Jurkat, Clone E6-1 (cell line): ENCODE measurements at places on chromosomes 6 and 20.
A peak's percentile ranks its signal among the peaks of the same experiment; 100 is the strongest.

DNA sequence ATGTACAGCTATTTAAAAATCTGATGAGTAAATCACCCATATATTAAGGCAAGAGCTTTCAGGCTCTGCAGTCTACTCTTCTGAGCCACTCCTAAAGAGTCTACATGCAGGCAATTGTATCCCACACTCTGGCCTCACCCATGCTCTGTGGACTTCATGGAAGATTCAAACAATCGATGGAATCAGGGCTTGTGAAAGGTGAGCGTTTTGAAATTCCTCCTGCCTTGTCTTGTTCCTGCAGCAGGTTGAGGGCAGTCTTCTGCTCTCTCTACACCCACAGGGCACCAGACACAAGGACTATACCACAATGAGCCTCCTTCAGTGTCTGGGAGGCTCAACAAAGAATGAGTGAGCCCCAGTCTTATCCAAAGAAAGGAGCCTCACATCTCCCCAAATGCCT lies 51.1 kb downstream of the TBC1D7 start:
- DNase-seq: no peak

- peak; percentile 57 for DNase-seq
Observed at GRCh38 chr6:90028995-90029635, 134.8 kb downstream of the GJA10 start.

- DNase-seq: no peak
Observed at GRCh38 chr20:10806539-10806938, 132.7 kb upstream of the JAG1 start.

DNA sequence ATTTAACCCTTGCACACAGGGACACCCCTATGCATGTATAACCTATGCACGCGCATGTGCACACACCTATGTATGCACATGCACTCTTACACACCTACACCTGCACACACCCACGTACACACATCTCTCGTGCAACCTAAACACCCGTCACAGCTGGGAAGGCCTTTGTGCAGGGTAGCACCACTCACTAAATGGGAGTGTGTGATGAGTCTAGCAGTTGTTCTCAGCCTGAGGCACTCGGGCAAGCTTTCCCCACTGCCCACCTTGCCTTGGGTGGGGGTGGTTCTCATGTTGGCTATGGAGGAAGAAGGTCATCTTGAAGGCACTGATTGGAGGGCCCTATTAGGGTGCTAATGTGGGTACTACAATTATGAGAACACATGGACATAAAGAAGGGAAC lies 85.8 kb downstream of the DLL1 start:
- DNase-seq: no peak
